Cortex of kidney (tissue), 1 donor: ENCODE measurements at places on chromosomes 5 and 9.

GRCh38 chr9:132730054-132731033 is 60.1 kb downstream of the GTF3C4 start:
- DNase-seq: no peak

DNA sequence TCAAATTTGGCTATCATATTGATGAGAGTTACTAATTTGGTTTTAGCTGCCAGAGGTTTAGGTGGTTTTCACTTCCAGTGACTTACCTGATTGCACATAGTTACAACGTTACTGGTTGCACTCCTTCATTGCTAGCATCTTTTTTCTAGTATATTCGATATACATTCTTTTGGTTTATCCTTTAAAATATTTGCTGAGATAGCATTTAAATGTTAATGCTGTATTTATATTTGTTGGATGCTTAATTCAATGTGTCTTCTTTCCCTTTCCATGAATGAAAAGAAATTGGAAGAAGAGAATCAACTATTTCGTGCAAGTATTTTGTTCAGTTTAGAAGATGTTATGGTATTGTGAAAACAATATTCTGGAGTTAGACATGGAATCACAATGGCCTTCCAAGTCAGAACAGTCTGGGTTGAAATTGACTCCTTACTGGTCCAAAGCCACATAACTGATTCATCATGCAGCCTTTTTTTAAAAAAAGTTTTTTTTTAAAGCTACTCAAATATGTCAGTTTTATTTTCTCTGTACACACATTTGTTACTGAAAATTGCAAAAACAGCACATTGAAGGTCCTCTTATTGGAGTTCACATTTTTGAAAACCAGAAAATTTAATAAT is 2.2 kb downstream of the SPIN1 start:
- DNase-seq: no peak

GRCh38 chr5:104344809-104345208 is 782.2 kb upstream of the NUDT12 start:
- DNase-seq: no peak

GRCh38 chr5:176614805-176615478 is 5.0 kb upstream of the GPRIN1 start:
- DNase-seq: no peak

DNA sequence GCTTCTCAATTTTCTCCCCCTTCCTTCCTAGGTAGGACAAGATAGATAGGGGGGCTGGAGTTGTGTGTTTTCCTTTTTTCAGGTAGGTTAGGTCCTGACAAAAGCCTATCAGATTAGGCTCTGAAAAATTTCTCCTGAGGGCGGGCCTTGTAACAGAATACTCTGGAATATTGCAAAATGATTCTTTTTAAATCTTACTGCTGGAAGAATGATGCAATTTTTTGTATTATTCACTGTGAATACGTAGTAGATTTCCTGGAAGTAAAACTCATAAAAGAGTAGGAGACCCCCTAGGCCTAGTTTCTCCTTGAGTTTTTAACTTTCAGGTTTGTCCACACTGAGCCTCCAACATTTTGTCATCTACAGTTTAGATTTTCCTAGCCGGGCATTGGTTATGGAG is 1701.8 kb downstream of the EFNA5 start:
- no peak for DNase-seq

- DNase-seq: no peak
Measured at GRCh38 chr5:40235471-40236400, 444.0 kb upstream of the PTGER4 start.

DNA sequence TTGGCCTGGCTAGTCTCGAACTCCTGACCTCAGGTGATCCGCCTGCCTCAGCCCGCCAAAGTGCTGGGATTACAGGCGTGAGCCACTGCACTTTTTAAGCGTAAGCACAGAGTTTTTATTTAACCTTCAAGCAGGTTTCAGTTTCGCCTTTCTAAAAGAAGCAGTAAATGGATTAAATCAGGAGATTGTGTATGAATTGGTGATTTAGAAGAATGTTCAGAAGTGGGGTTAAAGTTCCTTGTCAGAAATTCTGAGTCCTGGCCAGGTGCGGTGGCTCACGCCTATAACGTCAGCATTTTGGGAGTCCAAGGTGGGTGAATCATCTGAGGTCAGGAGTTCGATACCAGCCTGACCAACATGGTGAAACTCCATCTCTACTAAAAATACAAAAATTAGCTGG is 12.2 kb downstream of the HSPA4 start:
- no peak for DNase-seq

DNA sequence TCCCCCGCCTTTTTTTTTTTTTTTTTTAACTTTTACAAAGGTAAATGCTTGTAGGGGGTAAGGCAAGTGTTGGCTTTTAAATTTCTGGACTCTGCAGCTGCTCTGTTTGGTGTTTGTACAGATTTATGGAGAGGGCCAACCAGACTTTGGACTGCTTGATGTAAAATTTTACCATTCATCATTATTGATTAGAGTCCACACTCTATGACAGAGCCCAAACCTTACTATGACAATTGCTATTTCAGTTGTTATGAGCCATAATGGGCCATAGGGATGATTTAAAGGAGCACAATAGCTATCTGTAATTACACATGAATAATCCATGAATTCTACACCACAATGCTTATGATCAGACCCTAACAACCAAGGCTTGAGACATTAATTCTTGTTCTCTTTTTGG is 867.2 kb downstream of the NR2F1-AS1 start:
- no peak for DNase-seq

DNA sequence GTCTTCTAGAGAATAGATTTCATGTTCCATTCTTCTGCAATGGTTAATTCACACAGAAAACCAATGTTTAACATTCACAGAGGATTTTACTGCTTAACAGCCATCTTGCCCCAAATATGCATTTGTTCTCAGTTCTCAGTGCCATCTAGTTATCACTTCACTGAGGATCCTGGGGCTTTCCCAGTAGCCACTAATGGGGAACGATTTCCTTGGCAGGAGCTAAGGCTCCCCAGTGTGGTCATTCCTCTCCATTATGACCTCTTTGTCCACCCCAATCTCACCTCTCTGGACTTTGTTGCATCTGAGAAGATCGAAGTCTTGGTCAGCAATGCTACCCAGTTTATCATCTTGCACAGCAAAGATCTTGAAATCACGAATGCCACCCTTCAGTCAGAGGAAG is 3.4 kb downstream of the ERAP2 start:
- no peak for DNase-seq

GRCh38 chr9:35776018-35776417 is 15.4 kb upstream of the NPR2 start:
- DNase-seq: no peak

- DNase-seq: no peak
Measured at GRCh38 chr9:21450733-21451394, 10.6 kb downstream of the IFNA1 start.

DNA sequence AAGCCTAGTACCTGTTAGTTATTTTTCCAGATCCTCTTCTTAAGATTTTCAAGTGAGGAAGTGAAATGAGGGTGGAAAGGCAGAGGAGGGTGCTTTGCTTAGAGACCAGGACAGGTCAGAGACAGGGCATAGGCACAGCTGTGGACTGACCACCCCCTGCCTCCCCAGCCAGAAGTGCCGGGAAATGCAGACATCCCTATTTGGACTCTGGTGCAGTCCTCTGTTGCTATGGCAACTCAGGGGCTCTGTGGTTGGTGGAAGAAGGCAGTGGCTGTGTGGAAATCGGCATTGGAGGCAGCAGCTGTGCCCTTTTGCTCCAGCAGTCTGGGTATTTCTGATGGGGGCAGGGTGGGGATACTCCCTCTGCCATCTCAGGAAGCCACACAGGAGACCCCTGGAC is 43.3 kb upstream of the NDFIP1 start:
- no peak for DNase-seq

DNA sequence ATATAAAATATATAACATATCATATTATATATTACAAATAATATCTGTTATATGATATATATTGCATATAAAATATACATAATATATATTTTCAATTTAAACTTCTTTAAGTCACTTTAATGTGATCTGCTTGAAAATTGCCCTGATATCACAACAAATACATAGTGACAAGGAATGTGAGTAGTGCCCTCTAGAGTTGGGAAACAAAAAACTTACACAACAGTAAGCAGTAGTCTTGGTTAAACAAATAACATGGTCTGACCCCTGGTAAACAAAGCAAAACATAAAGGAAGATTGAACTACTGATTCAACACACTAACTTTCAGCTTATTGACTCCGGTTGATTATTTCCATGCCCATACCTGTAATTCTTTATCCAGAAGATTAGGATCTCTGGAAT is 188.3 kb upstream of the NMUR2 start:
- no peak for DNase-seq

GRCh38 chr9:132169672-132170392 is 8.0 kb downstream of the NTNG2 start:
- no peak for DNase-seq

DNA sequence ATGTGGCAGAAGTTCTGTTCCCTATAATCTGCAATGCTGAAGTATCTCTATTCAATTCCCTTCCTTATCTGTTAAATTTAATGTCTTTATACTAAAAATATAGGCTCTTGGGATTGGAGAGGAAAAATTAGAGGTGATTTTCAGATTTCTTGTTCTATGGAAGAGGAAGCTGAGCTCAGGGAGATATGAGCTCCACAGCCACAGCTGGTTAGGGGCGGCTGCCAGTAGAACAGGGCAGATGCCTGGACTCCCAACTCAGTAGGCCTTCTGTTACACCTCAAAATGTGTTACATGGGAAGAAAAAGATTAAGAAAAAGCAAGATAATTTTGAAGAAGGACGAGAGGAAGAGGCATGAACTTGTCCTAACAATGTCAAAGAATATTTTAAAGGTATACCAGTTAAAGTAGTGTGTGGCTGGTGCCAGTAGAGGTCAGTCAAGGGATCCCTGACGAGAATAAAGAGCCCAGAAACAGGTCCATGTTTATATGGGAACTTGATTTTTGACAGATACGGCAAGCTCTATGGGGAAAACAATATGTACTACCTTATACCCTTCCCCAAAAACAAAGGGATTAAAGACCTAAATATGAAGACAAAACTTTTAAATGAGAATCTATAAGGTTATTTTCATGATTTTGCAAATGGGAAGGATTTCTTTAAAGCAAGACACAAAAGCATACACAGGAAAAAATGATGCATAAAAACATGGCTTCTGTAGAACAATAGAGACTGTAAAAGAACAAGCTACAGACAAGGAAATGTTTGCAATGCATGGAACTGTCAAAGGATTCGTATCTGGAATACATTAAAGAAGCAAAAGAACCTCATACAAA is 28.7 kb downstream of the DNAJC21 start:
- no peak for DNase-seq

DNA sequence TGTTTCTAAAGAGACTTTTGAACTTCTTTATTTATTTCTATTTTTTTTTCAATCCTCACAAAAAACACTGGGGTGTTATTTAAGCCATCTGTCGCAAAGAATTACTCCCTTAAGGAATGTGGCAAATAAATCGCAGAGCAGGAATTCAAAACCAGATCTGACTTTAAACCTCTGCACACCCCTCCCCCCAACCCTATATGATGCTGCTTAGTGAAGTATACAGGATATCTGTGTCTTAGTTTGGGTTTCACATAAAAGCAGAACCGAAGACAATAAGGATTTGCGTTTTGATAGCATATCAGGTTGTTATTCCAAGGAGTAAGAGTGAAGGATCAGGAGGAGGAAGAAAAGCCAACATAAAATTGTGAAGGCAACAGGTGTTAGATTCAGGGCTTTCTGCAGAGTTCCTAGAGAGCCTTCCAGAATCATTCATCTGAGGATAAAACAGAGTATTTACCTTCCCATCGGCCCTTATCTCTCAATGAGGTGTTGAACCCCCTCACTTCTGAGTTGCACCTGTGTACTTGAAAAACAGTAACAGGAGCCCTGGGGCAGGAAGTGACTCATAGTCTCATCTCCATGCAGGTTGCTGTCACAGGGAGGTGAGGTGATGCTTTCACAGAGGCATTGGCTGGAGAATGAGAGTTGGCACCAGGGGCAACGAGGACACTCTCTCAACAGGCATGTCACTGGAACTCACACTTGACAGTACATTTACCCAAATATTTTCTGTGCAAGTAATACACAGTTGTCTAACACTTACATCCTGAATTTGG is 33.5 kb upstream of the DMRT3 start:
- no peak for DNase-seq

DNA sequence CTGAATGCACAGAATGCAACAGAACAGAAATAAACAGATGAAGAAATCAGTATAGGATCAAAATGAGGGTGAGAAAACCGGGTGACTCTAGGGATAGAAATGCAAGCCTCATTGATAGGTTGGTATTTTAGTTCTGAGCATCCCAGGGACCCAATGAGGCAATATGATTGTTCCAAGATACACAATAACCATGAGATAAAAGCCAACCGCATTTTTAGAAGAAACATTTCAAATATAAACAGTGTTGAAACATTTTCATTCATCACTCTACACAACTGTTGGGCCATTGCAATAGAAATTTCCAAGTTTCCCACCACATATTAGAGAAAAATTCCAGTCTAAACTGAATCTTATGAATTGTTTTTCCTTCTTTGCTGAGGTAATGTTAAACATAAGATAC is 452.3 kb upstream of the PTGER4 start:
- DNase-seq: no peak

DNA sequence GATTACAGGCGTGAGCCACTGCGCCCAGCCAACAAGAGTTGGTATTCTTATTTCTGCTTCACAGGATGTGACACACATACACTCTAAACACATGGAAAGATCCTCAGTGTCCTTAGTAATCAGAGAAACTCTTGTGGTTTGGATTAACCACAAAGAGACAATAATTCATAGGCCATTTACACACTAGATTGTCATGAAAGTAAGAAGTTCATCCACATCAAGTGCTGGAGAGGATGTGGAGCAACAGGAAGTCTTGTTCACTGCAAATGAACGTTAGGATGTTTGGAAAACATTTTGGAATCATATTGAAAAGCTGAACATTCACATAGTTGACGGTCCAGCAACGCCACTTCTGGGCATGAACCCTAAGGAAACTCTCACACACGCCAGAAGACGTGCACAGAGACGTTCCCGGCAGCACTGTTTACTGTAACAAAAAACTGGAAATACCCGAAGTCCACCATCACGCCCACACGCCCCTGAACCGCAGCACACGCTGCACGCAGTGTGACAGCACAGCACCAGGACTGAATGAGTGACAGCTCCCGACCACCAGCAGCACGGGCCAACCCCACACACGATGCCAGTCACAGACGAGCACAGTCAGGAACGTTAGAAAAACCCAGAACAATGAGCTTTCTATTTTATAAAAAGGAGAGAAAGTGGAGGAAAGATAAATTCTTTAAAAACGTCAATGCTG is 87.6 kb downstream of the COL23A1 start:
- no peak for DNase-seq

DNA sequence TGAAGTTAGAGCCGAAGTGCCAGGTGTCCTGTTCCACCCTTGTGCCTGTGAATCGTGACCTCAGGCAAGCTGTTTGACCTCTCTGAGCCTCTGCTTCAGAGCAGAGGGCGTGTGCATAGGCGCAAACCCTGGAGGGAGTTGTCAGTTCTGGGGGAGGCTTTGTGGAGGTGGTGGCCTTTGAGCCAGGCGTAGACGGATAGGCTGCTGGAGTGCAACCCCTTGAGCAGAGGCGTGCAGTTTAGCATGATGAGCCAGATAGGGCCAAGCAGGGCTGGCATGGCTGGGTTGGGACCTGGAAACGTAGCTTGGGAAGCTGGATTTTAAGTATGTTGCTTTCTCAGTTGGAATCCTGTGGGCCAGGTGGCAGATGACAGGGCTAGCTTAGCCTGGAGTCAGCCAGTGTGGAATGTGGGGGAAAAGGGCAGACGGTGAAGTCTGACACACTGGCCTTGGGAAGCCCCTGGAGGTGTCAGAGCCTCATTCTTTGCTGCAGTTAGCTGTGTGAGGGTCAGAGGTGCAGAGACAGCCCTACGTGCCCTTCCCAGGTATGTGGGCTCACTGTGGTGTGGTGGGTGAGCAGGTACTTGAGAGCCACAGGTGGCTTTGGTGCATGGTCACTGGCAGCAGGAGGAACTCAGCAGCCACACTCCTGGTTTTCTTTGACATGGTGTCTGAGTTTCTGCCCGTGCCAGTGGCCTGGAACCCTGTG is 93.4 kb downstream of the DAB2IP start:
- no peak for DNase-seq
